ENCODE measurements at places on chromosomes 7 and 10. TPM values are rescaled to one million over a fixed set of nuclear protein-coding genes. Genes with fewer than 3 reads are reported as not detected.

- no peaks in the 10 kb centered on the region for H3K4me1 ChIP-seq
- no peak overlapping the region for H3K4me3 ChIP-seq
- no peak overlapping the region for H3K27ac ChIP-seq
- H3K27me3 ChIP-seq, result no peaks in the 10 kb centered on the region
- no peak for DNase-seq
Measured at GRCh38 chr10:54469587-54470323, 331.3 kb downstream of the PCDH15 start.

GRCh38 chr7:108385834-108386422 is 70.3 kb downstream of the NRCAM start:
- no peak overlapping the region for H3K27ac ChIP-seq
- no peak overlapping the region for H3K4me3 ChIP-seq
- no peaks in the 10 kb centered on the region for H3K36me3 ChIP-seq
- DNase-seq, result no peak
- H3K4me1 ChIP-seq, result no peaks in the 10 kb centered on the region
- no peaks in the 10 kb centered on the region for H3K27me3 ChIP-seq

GRCh38 chr7:110253093-110253492 is 837.8 kb upstream of the LRRN3 start:
- no peaks in the 10 kb centered on the region for H3K4me1 ChIP-seq
- H3K36me3 ChIP-seq, result no peaks in the 10 kb centered on the region
- no peak overlapping the region for H3K27ac ChIP-seq
- H3K27me3 ChIP-seq, result no peaks in the 10 kb centered on the region
- DNase-seq, result no peak

DNA sequence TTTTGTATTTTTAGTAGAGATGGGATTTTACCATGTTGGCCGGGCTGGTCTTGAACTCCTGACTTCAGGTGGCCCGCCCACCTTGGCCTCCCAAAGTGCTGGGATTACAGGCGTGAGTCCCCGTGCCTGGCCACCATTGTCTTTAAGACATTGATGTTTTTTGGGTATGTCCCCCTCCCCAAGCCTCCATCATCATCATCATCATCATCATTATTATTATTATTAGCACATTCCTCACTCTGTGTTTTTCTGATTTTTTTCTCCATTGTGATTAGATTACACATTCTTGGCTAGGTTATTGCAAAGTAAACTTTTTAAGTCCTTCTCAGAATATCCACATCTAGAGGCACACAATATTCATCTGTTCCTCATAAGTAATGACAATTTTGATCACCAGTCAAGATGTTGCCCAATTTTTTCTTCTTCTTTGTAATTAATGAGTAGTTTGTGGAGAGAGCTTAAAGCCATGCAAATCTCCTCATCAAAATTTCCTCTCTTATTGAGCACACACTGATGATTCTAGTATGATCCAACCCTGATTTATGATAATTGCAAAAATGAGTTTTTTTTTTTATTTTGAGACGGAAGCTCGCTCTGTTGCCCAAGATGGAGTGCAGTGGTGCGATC is 47.5 kb downstream of the EPC1 start:
- no peak for DNase-seq
- peak overlapping the region; percentile 44 for H3K4me3 ChIP-seq
- H3K27ac ChIP-seq, result no peak overlapping the region
- H3K4me1 ChIP-seq, result peaks cover 37% of the 10 kb centered on the region
- H3K36me3 ChIP-seq, result peaks cover 34% of the 10 kb centered on the region

GRCh38 chr10:91549262-91549661 is 83.6 kb downstream of the PPP1R3C start:
- H3K4me1 ChIP-seq, result no peaks in the 10 kb centered on the region
- no peak for DNase-seq
- H3K27ac ChIP-seq, result no peak overlapping the region
- no peaks in the 10 kb centered on the region for H3K36me3 ChIP-seq
- H3K4me3 ChIP-seq, result no peak overlapping the region

GRCh38 chr10:35019041-35020024 is 70.8 kb downstream of the CUL2 start:
- no peak overlapping the region for H3K27ac ChIP-seq
- no peak overlapping the region for H3K4me3 ChIP-seq
- no peaks in the 10 kb centered on the region for H3K27me3 ChIP-seq
- H3K36me3 ChIP-seq, result peaks cover 39% of the 10 kb centered on the region

DNA sequence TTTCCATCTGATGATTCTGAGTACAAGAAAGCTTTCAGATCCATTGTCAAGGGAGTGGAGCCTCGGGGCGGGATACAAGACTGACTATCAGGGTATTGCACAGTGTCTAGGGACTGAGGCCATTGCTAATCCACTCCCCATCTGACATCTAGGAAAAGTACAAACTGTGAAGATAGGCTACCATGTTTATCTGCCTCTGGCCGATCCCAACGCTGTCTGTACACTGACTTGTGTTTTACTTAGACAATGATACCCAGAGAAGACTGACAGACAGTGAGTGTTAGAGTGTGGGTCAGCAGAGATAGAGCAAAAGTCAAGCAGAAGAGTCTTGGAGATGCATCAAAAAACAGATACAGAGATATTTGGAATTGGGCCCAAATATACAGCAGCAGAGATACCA is 3.1 kb upstream of the SLC13A4 start:
- H3K27ac ChIP-seq, result no peak overlapping the region
- DNase-seq, result no peak
- no peak overlapping the region for H3K4me3 ChIP-seq
- no peaks in the 10 kb centered on the region for H3K36me3 ChIP-seq
- H3K27me3 ChIP-seq, result no peaks in the 10 kb centered on the region
- H3K4me1 ChIP-seq, result no peaks in the 10 kb centered on the region

- H3K27me3 ChIP-seq, result no peaks in the 10 kb centered on the region
- no peak for DNase-seq
- no peaks in the 10 kb centered on the region for H3K4me1 ChIP-seq
- H3K36me3 ChIP-seq, result peaks cover 4% of the 10 kb centered on the region
- H3K27ac ChIP-seq, result no peak overlapping the region
Measured at GRCh38 chr7:139695588-139695987, 82.2 kb downstream of the HIPK2 start.

GRCh38 chr10:101851411-101852116 is 8.0 kb upstream of the KCNIP2 start:
- no peak for DNase-seq
- H3K4me1 ChIP-seq, result no peaks in the 10 kb centered on the region
- no peak overlapping the region for H3K27ac ChIP-seq
- H3K27me3 ChIP-seq, result no peaks in the 10 kb centered on the region

DNA sequence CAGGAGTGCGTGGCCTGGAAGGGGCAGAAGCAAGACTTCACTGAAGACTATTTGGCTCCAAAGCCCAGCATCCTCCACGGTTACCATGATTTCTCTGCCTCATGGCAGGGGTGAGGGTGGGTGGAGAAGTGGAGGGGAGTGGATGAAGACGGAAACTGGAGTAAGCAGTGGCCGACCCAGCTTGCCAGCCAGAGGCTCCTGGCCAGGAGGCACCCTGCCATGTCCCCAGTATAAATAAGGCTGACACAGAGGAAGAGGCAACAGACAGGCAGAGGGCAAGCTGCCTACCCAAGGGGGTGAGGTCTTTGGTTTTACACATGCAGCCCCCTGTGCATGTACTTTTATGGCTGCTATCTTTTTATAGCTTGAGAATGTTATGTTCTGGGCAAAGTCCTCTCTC is 102.6 kb upstream of the TBX20 start:
- no peak for DNase-seq
- no peaks in the 10 kb centered on the region for H3K27me3 ChIP-seq
- no peaks in the 10 kb centered on the region for H3K4me1 ChIP-seq
- no peak overlapping the region for H3K27ac ChIP-seq
- H3K36me3 ChIP-seq, result no peaks in the 10 kb centered on the region

GRCh38 chr7:538764-539685 is 19.4 kb upstream of the PDGFA start:
- no peak for DNase-seq
- H3K4me1 ChIP-seq, result no peaks in the 10 kb centered on the region
- H3K4me3 ChIP-seq, result no peak overlapping the region

GRCh38 chr10:99782447-99783286 is at the start of gene ABCC2:
ABCC2 (plus strand) TSS chr10:99782640; CDS start chr10:99782845, 205 bp downstream.
- no peak for DNase-seq
- H3K27me3 ChIP-seq, result no peaks in the 10 kb centered on the region
- H3K36me3 ChIP-seq, result no peaks in the 10 kb centered on the region
- no peaks in the 10 kb centered on the region for H3K4me1 ChIP-seq
- H3K27ac ChIP-seq, result no peak within 1 kb of the TSS

- H3K36me3 ChIP-seq, result no peaks in the 10 kb centered on the region
- DNase-seq, result no peak
- no peak overlapping the region for H3K27ac ChIP-seq
- H3K4me1 ChIP-seq, result no peaks in the 10 kb centered on the region
Measured at GRCh38 chr7:40621592-40621998, 486.8 kb downstream of the SUGCT start.

Gene PCDH15
- total RNA-seq, result not detected

Gene ZPBP
- total RNA-seq, result not detected

Gene SH2D4B
- 0.25 TPM for total RNA-seq

Gene CFAP58
- total RNA-seq, result not detected

Measured in CD4-positive, CD25-positive, alpha-beta regulatory T cell (primary cell).